ENCODE measurements at places on chromosomes 5 and 9.

- no peak overlapping the region for H3K4me3 ChIP-seq
- H3K36me3 ChIP-seq: peaks cover 5% of the 10 kb centered on the region
- ATAC-seq: no peak
- H3K27ac ChIP-seq: no peak overlapping the region
- H3K4me1 ChIP-seq: no peaks in the 10 kb centered on the region
Measured at GRCh38 chr9:120655005-120655622, 59.2 kb downstream of the MEGF9 start.

DNA sequence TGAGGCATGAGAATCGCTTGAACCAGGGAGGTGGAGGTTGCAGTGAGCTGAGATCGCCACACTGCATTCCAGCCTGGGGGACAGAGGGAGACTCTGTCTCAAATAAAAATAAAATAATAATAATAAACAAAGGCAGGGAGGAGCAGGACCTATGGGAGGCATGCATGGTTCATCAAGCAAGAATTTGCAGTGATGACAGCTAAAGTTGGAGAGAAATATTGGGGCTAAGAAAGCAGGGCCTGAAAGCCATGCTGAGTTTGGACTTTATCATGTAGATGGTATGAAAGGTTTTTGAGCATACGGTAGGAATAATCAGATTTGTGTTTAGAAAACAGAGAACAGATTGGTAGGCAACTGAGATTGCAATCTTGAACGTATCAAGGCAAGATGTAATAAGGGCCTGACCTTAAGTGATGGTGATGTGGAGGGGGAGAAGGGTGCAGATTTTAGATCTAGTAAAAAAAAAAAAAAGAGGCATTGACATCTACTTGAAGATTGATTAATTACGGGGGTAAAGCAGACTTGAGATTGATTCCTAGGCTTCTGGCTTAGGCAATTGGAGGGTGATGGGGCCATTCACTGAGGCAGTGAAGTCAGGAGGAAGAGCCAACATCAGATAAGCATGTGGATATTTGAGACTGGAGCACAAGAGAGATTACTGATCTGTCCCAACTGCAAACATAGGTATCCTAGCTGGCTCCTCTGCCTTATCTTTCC lies 50.7 kb downstream of the CFAP95 start:
- no peak overlapping the region for H3K4me3 ChIP-seq
- H3K36me3 ChIP-seq: no peaks in the 10 kb centered on the region
- no peaks in the 10 kb centered on the region for H3K4me1 ChIP-seq
- no peak overlapping the region for H3K27ac ChIP-seq

- no peak within 1 kb of the TSS for H3K27ac ChIP-seq
- no peak for ATAC-seq
- no peaks in the 10 kb centered on the region for H3K36me3 ChIP-seq
- peaks cover 85% of the 10 kb centered on the region for H3K27me3 ChIP-seq
- H3K4me1 ChIP-seq: peaks cover 10% of the 10 kb centered on the region
Measured at GRCh38 chr5:160369990-160370712, at the start of gene C1QTNF2. C1QTNF2 (minus strand) TSS chr5:160370626; CDS start chr5:160355011, 15,615 bp downstream.

DNA sequence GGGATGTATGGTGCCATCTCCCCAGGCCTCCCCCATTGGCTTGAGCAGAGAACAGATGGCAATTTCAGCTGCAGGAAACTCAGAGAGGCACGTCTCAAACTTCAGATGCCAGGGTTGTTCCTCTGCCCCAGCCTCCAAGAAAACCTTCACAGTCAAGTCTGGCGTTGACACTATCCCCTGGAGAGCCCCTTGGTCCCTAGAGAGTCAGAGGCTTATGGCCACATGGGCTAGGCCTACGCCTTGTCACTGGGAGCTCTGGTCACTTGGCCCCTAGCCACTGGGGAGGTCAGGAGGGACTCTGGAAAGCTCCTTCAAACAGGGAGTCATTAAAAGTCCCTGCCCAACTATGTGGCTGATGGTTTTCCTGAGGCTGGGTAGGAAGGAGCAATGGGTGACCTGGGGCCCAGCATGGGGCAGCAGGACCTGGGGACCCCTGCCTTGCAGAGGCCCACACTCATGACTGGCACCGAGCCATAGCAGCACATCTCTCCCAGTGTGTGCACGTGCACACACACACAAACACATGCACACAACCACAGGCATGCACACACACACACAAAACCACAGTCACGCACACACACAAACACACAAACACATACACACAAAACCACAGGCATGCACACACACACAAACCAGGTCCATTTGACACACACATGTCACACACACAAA lies 144.2 kb downstream of the GADD45G start:
- H3K4me3 ChIP-seq: no peak overlapping the region
- H3K27ac ChIP-seq: no peak overlapping the region
- H3K4me1 ChIP-seq: peaks cover 34% of the 10 kb centered on the region
- H3K36me3 ChIP-seq: no peaks in the 10 kb centered on the region

GRCh38 chr9:70411121-70411929 lies 3.1 kb downstream of the KLF9 start:
- H3K4me1 ChIP-seq: peaks cover 48% of the 10 kb centered on the region
- H3K27ac ChIP-seq: peak overlapping the region; percentile 98
- no peaks in the 10 kb centered on the region for H3K27me3 ChIP-seq
- H3K36me3 ChIP-seq: no peaks in the 10 kb centered on the region
- H3K4me3 ChIP-seq: peak overlapping the region; percentile 97

DNA sequence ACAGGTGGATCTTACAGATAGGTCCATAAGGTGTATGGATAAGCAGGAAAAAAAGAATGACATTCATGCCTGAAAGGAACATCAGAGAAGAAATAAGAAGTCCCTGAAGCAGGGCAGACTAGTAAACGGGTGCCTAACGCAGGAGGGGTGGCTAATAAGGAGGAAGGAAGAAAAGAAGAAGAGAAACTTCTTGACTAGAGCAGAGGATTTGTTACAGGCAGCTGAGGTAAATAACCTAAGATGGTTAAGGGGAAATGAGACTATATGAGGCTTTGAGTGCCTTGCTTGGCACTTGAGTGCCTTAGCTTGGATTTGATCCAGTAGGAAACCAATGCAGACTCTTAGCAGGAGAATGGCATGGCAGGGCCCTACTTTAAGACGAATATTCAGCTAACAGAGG lies 313.5 kb upstream of the PDE4D start:
- H3K4me3 ChIP-seq: no peak overlapping the region
- H3K36me3 ChIP-seq: no peaks in the 10 kb centered on the region
- H3K27me3 ChIP-seq: no peaks in the 10 kb centered on the region
- ATAC-seq: peak; percentile 97
- peaks cover 18% of the 10 kb centered on the region for H3K4me1 ChIP-seq

- no peaks in the 10 kb centered on the region for H3K36me3 ChIP-seq
- no peak overlapping the region for H3K4me3 ChIP-seq
- H3K27ac ChIP-seq: no peak overlapping the region
- ATAC-seq: no peak
- no peaks in the 10 kb centered on the region for H3K4me1 ChIP-seq
Measured at GRCh38 chr5:3827624-3828023, 232.0 kb downstream of the IRX1 start.

- no peaks in the 10 kb centered on the region for H3K4me1 ChIP-seq
- H3K27me3 ChIP-seq: peaks cover 42% of the 10 kb centered on the region
- no peak overlapping the region for H3K4me3 ChIP-seq
- H3K36me3 ChIP-seq: peaks cover 6% of the 10 kb centered on the region
- H3K27ac ChIP-seq: no peak overlapping the region
Measured at GRCh38 chr9:135065804-135066203, 21.7 kb upstream of the OLFM1 start.

DNA sequence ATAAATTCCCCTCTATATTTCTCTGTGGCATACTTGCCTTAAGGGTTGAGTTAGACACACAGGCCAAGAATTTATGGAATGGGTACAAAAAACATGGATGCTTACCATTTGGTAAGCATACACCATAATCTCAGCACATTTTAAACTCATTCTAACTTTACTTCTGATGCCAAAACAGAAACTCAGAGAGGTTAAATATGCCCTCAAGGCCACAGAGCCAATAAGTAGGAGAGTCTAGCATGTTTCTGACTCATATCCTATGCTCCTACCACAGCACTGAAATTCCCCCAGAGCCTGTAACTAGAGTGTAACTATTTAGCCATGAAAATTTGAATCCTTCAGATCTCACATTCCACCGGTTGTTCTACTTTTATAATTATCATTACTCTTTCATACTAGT lies 559.7 kb downstream of the ACTL7B start:
- H3K27me3 ChIP-seq: peaks cover 8% of the 10 kb centered on the region
- no peaks in the 10 kb centered on the region for H3K36me3 ChIP-seq
- H3K27ac ChIP-seq: no peak overlapping the region
- H3K4me1 ChIP-seq: no peaks in the 10 kb centered on the region

- no peak overlapping the region for H3K27ac ChIP-seq
- no peak for ATAC-seq
- peaks cover 27% of the 10 kb centered on the region for H3K27me3 ChIP-seq
- no peaks in the 10 kb centered on the region for H3K36me3 ChIP-seq
- H3K4me3 ChIP-seq: no peak overlapping the region
- peaks cover 26% of the 10 kb centered on the region for H3K4me1 ChIP-seq
Measured at GRCh38 chr5:96651948-96652753, 10.0 kb upstream of the CAST start.

DNA sequence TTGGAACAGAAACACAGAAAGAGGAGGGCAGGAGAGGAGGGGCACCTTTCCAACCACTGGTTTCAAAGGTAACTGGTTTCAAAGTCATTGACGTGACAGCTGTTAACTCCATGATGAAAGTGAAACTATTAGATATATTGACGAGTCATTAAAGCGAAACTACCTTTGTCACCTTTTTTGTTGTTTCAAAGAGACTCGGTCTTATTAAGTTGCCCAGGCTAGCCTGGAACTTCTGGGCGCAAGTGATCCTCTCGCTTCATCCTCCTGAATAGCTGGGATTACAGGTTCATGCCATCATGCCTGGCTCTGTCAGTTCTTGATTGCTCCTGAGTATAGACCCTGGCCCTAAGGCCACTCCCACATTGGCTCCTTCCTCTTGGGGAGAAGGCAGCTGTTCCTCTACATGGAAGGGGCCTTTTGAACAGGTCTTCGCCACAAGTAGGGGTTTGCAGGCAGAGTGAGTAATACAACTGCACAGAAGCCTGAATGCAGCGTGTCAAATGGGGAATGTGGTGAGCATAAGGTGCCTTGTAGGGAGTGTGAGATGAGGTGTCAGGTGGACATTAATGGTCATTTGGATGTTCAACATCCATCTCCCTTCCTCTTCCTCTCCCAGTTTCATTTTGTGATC lies 3.4 kb upstream of the F12 start:
- no peak overlapping the region for H3K27ac ChIP-seq
- peaks cover 10% of the 10 kb centered on the region for H3K4me1 ChIP-seq
- H3K27me3 ChIP-seq: no peaks in the 10 kb centered on the region
- ATAC-seq: peak; percentile 55
- no peaks in the 10 kb centered on the region for H3K36me3 ChIP-seq
- H3K4me3 ChIP-seq: peak overlapping the region; percentile 41

DNA sequence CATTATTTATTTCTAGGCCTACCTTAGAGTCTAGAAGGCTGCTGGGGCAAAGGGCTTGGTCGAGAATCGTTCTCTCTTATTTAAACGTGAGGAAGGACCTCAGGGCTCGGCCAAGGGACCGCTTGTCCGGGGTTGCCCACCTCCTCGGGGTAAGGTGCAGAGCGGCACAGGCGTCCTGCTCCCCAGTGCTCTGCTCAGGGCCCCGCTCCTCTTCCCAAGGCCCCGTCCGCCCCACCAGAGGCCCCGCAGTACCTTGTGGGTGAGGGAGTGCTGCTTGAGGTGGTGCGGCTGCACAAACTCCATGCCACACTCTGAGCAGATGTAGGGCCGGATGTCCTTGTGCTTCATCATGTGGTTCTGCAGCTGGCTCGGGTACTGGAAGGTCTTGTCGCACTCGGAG lies 47.3 kb downstream of the ZNF366 start:
- H3K27me3 ChIP-seq: peaks cover 9% of the 10 kb centered on the region
- no peak overlapping the region for H3K4me3 ChIP-seq
- no peaks in the 10 kb centered on the region for H3K36me3 ChIP-seq
- ATAC-seq: no peak

- H3K4me3 ChIP-seq: no peak overlapping the region
- ATAC-seq: no peak
- no peaks in the 10 kb centered on the region for H3K36me3 ChIP-seq
- H3K4me1 ChIP-seq: no peaks in the 10 kb centered on the region
Measured at GRCh38 chr9:16236311-16236710, 634.2 kb downstream of the BNC2 start.

- H3K27ac ChIP-seq: peak overlapping the region; percentile 19
- H3K27me3 ChIP-seq: no peaks in the 10 kb centered on the region
- H3K4me1 ChIP-seq: peaks cover 85% of the 10 kb centered on the region
- peaks cover 22% of the 10 kb centered on the region for H3K36me3 ChIP-seq
Measured at GRCh38 chr9:131404987-131405386, 11.1 kb downstream of the PRRC2B start.

GRCh38 chr5:8304341-8304740 lies 435.4 kb downstream of the MTRR start:
- no peaks in the 10 kb centered on the region for H3K4me1 ChIP-seq
- no peak for ATAC-seq
- H3K27me3 ChIP-seq: no peaks in the 10 kb centered on the region

- H3K4me1 ChIP-seq: peaks cover 33% of the 10 kb centered on the region
- H3K27ac ChIP-seq: peak within 1 kb of the TSS; percentile 53
- peak within 1 kb of the TSS; percentile 77 for H3K4me3 ChIP-seq
- H3K36me3 ChIP-seq: no peaks in the 10 kb centered on the region
Measured at GRCh38 chr9:137605121-137606004, at the start of gene ARRDC1. ARRDC1 (plus strand) TSS chr9:137605686; CDS start chr9:137605718, 32 bp downstream.

DNA sequence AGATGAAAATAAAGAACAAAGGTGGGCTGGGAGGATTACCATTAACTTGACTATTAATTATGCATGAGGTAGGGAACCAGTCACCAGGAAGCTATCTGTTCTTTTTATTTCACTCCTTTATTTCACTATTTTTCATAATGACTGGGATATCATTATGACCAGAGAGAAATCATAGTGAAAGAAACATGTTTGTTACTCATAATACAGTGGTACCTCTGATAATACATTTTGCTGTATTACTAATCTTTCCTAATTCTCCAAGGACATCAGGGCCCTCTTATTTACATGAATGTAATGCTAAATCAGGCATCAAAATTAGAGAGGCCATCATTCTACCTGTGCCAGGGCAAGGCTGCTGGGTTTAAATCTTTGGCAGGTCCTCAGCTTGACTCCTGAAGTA lies 253.7 kb downstream of the NR3C1 start:
- H3K4me3 ChIP-seq: no peak overlapping the region
- no peaks in the 10 kb centered on the region for H3K27me3 ChIP-seq
- ATAC-seq: no peak
- no peak overlapping the region for H3K27ac ChIP-seq
- peaks cover 14% of the 10 kb centered on the region for H3K36me3 ChIP-seq

GRCh38 chr9:20319641-20320337 lies 302.5 kb downstream of the MLLT3 start:
- H3K27ac ChIP-seq: no peak overlapping the region
- no peaks in the 10 kb centered on the region for H3K36me3 ChIP-seq
- no peak overlapping the region for H3K4me3 ChIP-seq
- no peaks in the 10 kb centered on the region for H3K27me3 ChIP-seq
- ATAC-seq: no peak
- no peaks in the 10 kb centered on the region for H3K4me1 ChIP-seq

DNA sequence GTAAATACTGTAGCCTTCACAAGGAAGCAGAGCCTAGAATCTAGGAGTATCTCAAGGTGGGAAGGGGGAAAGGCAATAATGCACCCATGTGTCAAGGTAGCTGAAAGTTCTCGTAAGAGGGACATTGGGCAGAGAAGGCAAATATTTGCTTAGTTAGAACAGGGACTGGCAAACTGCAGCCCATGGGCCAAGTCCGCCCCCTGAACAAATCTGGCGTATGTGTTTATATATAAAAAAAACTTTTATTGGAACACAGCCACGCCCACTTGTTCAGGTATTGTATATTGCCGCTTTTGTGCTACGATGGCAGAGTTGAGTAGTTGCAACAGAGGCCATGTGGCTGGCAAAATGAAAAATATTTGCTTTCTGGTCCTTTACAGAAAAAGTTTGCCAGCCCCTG lies 16.1 kb downstream of the KCNN2 start:
- H3K27ac ChIP-seq: no peak overlapping the region
- no peaks in the 10 kb centered on the region for H3K4me1 ChIP-seq
- no peak for ATAC-seq
- no peaks in the 10 kb centered on the region for H3K27me3 ChIP-seq
- no peaks in the 10 kb centered on the region for H3K36me3 ChIP-seq

All from stimulated activated memory B cell treated with anti-CD40 and anti-IgM and Interleukin-4, amounts not matched to agents 10 μg/mL and 1 μg/mL and 100 μg/mL, for 72 hours (primary cell).